Stimulated activated CD8-positive, alpha-beta memory T cell treated with anti-CD3 and anti-CD28 coated beads, Interleukin-7, amount 100 ng/mL, for 1 hour (primary cell): ENCODE measurements at places on chromosomes 11 and 22.

DNA sequence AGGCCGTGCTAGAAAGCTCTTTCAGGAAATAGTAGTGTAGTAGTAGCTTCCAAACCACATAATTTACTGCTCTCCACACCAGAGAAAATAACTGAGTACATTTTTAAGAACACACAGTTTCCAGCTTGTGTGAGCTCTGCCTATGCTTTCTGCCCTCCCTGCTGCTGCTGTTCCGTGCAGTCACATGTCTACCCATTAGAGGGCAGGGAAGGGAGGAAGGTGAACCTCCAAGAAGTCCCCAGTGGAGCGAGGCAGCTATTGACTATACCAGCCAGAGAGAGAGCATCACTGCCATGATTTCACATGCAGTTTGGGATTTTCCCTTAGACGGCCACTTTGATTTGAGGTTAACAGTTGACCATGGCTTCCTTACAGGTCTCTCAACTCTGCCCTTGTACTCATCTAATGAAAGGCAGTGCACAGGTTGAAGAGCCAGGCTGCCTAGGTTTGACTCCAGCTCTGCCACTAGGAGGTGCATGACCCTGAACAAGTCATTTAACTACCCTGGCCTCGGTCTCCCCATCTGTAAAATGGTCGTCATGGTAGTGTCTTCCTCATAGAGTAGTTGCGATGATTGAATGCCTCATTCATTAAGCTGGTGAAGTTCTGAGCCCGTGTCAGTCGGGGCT, 19.7 kb upstream of the CTTN start:
- DNase-seq, result no peak

GRCh38 chr11:2428322-2428795, 16.0 kb downstream of the TRPM5 start:
- DNase-seq, result peak; percentile 64

DNA sequence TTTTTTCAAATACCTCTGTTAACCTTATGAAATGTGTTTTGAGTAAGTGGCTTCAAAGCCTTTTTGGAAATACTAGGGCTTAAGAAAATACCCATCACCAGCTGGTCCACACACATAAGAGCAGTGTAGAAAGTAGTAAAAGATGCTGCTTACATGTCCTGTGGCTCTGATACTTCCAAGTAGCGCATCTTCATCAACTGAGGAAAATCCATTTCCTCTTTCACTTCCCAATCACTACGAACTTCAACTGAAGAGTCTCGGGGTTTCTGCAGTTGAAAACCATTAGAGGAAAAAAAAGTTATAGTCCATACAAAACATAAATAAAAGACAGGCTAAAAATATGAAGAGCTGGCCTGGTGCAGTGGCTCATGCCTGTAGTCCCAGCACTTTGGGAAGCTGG, 8.5 kb downstream of the EIF3D start:
- no peak for DNase-seq

DNA sequence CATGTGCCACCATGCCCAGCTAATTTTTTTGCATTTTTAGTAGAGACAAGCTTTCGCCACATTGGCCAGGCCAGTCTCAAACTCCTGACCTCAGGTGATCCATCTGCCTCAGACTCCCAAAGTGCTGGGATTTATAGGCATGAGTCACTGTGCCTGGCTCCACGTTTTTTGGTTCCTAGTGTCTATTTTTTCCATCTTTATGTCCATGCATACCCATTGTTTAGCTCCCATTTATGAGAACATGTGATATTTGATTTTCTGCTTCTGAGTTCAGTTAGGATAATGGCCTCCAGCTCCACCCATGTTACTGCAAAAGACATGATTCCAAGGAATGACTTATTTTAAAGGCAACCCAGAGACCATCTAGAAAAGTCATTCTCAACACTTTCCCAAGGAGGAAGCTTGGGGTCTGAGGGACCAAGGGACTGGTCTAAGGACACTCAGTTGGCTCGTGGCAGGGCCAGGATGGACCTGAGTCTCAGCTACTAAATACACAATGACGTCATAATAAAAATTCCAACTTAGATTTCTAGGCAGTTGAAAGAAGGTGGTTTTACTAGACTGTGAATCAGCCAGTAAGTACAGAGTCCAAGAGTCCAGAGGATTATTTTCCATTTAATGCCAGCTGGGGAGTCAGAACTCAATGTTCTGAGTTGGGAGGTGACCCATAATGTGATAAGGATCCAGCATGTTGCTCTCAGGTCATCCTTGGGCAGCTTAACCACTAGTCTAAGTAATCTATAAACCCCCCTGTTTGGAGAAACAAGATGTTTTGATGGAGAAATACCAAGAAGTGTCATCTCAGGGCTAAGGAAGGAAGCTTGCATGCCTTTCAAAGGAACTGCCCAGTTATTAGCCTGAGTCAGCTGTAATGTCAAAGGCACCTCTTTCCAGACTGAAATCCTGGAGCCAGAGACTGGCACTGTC, 39.4 kb downstream of the ABTB2 start:
- DNase-seq, result no peak

GRCh38 chr11:111059726-111060125, 185.8 kb upstream of the POU2AF2 start:
- no peak for DNase-seq

DNA sequence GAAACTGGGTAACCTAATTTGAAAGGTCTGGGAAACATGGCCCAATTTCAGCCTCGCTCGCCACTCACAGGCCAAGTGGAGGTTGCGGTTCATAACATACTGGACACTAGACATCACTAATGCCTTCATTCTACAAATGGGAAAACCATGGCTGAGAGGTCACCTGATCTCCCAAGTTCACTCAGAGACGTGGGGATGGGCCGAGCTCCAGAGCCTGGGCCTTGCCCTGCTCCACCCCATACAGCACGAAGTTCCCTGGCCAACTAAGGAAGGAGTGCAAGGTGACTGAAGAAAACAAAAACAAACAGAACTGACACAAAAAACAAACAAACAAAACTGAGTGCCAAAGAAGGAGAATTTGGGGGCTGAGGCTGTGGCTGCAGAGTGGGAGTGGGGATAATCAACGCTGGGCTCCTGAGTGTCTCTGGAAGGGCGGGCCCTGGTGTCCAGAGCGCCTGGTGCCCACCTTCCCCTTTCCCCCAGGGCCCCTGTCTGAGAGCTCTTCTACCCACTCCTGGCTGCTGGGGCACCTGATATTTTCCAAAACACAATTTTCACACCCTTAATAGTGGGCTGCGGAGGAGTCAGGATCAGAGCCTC, 46.5 kb upstream of the ADA2 start:
- DNase-seq, result no peak

DNA sequence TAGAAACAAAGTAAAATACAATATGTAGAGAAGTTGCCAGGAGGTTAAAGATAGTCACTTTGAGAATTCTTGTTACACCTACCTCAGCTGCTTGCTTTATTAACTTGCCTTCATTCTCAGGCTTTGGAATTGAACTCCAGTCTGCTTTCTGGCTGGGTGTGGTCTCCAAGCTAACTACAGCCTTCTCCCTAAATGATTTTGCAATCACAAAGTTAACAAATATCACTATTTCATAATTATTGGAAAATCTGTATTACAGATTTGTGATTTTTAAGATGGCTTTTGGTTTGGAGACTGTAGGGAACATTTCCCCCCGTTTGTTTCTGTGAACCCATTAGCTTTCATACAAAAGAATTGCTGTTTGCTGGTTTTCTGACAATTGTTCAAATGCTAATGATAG, 2.2 kb downstream of the PLAAT5 start:
- no peak for DNase-seq

- DNase-seq, result no peak
Measured at GRCh38 chr22:33787645-33788456, 132.4 kb downstream of the LARGE1 start.

DNA sequence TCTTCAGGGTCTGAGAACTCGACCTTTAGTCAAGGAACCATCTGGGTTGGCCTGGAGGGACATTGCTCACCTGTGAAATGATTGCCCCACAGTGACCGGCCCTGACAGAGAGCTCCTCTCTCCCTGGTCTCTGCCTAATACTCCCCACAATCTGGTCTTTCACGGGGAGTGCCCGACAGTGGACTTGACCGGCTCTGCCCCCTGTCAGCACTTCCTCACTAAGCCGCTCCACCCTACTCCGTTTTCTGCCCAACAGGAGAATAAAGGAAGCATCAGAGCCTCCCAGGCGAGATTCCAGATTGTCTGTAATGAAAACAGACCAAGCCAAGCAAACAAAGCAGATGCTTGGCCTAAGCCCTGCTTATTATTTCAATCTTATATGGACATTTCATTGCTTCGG, 87.8 kb downstream of the FBXO7 start:
- no peak for DNase-seq

DNA sequence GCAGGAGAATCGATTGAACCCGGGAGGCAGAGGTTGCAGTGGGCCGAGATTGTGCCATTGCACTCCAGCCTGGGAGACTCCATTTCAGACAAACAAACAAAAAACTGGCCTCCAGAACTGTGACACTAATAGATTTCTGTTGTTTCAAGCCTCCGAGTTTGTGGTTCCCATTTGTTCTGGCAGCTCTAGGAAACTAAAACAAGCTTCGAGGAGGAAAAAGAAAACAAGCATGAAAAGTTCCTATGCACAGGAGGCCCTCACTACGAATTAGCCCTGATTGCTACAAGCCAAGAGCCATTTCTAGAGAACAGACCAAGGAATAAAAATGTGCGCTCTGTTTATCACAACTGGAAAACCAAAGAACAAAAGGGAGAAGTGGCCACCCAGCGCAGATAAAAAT, 47.8 kb upstream of the SHANK2 start:
- DNase-seq, result no peak

DNA sequence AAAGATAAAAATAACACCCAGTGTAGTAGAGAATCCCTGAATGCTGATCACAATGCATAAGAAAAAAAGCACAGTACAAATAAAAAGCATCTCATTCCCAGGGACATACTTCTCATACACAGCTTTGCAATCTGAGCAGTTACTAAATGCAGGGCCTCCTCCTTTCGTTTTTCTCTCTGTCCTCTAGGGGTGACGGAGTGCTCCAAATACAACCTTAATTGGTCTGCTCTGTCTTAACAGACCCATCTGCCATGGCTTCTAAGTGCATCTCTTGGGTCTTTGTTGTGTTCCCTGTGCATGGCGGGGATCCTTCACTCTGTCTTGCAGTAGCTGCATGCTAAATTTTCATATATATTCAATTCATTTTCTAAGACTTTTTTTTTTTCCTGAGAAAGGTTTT, 1114.2 kb upstream of the RAG2 start:
- no peak for DNase-seq

GRCh38 chr11:117183724-117184349, 5.3 kb downstream of the SIDT2 start:
- DNase-seq, result no peak

DNA sequence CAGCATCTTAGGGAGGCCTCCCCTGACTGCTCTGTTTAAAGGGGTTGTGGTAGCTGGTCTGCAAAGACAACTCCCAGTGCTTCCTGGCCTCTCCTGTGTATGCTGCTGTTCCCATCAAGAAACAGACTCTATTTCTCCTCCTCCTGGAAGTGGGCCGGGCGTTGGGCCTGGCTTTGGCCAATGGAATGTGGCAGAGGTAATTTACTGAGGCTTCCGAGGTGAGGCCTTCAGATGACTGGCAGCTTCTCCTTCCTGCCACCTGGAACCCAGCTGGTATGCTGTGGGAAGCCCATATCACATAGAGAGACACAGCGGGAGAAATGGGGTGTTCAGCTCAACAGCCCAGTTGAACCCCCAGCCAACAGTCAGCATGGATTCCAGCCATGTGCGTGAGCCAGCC, 25.1 kb upstream of the EIF3D start:
- no peak for DNase-seq

DNA sequence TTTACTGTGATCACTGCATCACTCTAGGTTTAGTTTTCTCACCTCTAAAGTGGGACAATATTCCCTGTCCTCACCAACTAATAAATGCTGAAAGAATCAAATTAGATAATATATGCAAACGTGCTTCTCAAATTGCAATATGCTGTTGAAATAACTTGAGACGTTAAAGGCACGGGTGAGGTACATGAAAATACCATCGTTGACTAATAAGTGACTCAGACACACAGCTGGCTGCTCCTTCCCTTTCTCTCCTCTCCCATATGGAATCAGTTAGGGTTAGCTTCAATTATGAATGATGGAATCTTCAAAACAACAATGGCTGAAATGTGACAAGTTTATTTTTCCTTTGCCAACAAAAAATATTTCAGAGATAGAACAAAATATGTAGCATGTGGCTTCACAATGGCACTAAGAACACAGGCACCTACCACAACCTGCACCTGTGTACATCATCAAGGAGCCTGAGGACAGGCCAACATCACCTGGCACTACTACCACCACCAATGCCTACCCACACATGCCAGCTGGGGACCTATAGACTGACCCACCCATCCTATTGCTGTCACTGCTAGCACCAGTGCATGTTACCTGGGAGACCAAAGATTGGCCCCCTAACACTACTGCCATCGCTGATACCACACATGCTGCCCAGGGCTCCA, 13.7 kb downstream of the GDPD4 start:
- DNase-seq, result no peak

- no peak for DNase-seq
Measured at GRCh38 chr11:134373591-134374052, 38.4 kb downstream of the B3GAT1 start.

GRCh38 chr11:60159284-60159683, 23.6 kb downstream of the MS4A6A start:
- DNase-seq, result no peak

DNA sequence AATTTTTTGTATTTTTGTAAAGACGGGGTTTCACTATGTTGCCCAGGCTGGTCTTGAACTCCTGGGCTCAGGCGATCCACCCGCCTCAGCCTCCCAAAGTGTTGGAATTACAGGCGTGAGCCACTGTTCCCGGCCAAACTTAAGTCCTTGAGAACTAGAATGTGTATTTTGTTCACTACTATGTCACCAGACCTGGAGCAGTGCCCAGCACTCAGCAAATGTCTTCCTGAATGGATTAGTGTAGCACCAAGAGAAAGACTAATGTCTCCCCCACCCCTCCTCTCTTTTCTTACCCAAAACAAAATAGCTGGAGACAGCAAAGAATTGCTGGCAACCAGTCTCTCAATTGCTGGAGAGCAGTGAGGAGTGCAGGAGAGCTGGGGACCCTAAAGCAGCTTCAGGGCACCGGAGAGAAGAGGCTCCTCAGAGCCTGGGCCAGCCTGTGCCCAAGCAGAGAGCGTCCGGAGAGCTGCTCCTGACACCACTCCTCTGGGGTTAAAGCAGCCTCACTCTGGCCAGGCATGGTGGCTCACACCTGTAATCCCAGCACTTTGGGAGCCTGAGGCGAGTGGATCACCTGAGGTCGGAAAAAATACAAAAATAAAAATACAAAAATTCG, 14.9 kb downstream of the SLC25A18 start:
- no peak for DNase-seq

GRCh38 chr22:39526736-39527171, 5.8 kb downstream of the RPS19BP1 start:
- no peak for DNase-seq

GRCh38 chr11:59802639-59803176, 7.9 kb downstream of the MRPL16 start:
- DNase-seq, result no peak

GRCh38 chr11:95432714-95433503, 201.9 kb upstream of the SESN3 start:
- DNase-seq, result no peak
